ENCODE measurements at places on chromosomes 12 and 14.

- DNase-seq: no peak
Observed at GRCh38 chr12:18981732-18982131, 147.8 kb upstream of the PLEKHA5 start.

DNA sequence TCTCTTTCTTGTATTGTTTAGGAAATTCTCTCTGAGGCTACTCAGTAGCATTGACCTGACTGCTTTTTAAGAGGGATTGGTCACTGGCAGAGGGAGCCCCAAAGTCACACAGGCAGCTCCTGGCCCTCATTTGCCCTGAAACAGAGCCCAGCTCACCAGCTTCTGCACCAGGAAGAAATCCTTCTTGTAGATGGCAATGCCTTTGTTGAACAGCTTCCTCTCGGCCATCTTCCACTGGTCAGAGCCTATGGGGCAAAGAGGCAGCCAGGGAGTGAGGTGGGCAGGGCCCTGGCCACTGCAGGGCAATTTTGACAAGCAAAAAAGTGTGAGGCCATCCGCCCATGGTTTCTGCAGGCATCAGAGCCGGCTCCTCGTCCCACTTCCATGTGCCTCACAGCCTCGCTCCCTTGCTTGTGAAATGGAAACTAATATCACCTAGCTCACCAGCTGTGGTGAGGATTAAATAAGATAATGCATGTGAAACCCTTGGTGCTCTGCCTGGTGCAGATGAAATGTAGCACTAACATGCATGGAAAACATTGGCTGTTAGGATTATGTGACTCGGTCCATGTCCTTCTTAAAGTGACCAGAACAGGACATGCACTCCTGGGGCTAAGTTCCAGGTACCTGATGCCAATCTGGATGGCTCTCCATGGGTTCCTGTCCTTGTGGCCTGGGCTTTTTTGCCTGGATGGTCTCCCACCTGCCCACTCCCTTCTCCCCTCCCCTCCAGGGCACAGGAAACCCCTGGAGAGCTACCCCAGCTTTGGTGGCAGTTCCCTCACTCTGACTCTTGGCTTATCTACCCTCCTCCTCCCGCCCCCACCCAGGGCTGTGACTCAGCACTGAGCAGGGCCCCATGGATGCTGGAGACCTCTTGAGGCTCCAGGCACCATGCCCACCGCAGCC is 11.2 kb upstream of the PNMA1 start:
- no peak for DNase-seq

- no peak for DNase-seq
Observed at GRCh38 chr12:125133616-125134015, 68.4 kb downstream of the AACS start.

- DNase-seq: no peak
Observed at GRCh38 chr12:105622846-105623736, 292.6 kb downstream of the C12orf75 start.

GRCh38 chr12:67045650-67046049 is 223.5 kb upstream of the CAND1 start:
- DNase-seq: no peak

- no peak for DNase-seq
Observed at GRCh38 chr12:66584673-66585072, 94.2 kb downstream of the GRIP1 start.

DNA sequence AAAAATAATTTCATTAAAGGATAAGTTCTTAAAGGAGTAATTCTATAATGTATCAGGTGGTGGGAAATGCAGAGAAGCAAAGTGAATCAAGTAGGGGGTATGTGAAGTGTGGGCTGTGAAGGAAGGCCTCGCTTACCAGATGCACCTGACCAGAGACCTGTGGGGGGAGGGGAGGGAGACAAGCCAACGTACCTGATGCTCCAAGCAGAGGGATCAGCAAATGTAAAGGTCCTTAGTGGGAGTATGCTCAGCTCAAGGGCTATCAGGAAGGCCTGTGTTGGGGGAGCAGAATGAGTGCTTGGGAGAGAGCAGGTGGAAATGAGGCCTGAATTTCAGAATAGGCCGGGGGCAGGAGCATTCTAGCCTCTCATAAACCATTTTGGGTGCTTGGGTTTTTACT is 57.1 kb downstream of the ANO4 start:
- DNase-seq: no peak

DNA sequence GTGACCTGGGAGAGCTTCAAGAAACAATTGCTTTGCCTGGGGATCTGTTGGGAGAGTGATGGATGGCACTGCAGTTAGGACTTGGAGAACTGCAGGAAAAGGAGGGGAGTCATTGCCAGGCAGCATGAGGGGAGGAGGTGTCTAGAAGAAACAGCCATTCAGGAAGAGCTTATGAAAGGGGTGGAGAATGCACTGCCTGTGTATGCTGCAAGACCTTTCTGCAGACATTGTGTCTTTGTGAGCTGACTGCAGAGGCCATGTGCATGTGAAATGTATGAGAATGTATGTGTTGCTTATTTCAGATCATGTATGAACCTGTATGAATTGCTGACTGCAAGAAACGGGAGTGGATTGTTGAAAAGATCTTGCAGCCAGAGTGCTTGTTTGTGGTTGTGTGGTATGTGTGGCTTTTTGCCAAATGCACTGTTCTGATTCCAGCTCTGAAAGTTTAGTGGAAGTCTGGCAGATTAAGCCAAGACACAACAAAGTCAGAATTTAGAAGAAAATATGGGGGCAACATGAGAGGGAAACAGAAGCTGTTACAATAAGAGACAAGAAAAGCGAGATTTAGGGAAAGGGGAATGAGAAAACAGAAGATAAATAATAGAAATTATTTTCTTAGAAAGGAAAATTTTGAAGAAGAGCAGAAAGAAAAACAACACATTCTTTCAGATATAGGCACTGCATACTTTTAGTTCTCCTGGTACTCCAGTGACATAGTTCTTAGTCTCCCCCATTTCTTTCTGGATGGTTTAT is 9.8 kb upstream of the RIMKLB start:
- DNase-seq: no peak

DNA sequence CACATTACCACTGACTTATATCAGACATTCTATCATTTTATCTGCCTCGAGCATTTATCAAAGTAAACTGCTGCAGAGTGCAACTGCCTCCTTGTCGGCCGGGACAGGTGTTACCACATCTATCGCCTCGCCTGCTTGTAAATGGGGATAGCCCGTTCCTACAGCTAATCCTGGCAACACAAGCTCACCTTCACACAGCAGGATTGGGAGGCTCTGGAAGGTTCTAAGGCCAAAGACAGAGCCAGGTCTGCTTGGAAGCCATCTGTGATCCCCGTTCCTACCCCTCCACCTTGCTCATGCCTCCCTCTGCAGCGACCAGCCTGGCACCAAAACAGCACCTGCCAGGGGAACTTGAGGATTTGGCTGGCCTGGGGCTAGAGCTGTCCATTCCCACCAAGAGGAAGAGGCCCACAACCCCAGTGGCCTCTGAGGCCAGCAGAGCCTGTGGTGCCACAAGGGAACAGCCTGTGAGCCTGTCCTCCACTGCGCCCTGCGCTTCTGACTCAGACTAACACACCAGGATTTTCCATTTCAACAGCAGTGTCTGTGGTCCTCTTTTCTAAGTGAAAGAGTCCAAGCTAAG is 114.8 kb upstream of the DIO3 start:
- DNase-seq: no peak

GRCh38 chr12:26028953-26029735 is 70.7 kb downstream of the RASSF8 start:
- DNase-seq: no peak

GRCh38 chr12:116432314-116432750 is 126.8 kb upstream of the MAP1LC3B2 start:
- DNase-seq: no peak

DNA sequence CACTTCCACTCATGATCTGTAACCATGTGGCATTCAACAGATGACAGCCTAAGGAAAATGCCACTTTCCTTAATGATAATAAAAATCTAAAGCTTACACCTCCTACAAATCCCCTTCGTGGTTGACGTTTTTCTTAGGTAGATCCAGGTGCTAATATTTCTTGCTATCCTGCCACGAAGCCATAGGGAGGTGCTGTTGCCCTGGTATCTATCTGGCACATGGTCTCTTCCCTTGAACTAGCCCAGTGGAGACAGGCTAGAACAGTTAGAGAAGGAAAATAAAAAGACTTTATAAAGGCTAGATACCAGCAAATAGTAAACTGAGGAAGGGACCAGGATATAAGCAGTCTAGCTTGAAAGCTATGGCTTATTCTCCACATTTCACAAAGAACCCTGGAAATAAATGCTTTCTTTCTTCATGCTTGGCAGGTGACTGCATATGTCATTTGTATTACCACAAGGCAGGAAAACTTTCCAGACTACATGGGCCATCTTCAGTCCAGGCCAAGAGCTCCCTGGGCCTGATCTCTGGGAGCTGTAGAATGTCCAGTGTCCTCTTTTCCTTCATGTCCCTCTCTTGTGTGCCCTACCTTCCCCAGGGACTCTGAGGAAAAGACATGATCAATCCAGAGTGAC is 15.3 kb downstream of the SPIC start:
- DNase-seq: no peak

DNA sequence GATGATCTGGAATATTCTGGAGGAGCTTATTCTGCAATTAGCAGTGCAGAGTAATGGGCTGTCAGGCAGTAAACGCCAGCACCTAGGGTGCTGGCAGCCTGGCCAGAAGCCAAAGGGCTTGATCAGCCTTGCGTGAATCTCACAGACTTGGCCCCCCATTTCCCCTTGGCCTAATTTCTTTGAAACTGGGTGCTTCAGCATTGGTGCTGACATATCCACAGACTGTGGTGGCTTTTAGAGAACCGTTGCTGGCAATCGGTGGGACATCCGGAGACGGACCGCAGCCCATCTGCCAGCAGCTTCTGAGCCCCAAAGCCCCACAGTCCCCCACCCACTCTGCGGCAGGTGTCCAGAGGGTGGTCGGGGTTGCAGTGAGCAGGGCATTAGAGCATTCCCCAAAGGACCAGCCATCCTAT is 157.1 kb downstream of the CALM1 start:
- no peak for DNase-seq

GRCh38 chr14:60510254-60510950 is 1.5 kb downstream of the SIX6 start:
- no peak for DNase-seq

- DNase-seq: no peak
Observed at GRCh38 chr14:20732979-20733635, 12.6 kb upstream of the EDDM3A start.

DNA sequence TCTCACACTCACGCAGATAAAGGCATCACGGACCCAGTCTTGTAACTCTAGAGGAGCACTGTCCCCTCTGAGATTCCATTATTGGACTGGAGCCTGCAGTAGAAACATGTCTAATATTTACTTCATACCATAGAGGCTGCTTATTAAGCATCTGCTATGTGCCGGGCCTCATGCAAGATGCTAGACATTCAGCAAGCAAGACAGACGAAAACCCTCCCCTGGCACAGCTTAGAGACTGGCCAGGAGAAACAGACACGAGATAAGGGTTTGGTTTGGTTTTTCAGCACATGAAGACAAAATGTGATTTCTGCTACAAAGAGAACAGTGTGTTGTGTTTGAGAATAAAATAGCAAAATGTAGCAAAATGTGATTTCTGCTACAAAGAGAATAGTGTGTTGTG is 719.2 kb downstream of the MED13L start:
- no peak for DNase-seq

DNA sequence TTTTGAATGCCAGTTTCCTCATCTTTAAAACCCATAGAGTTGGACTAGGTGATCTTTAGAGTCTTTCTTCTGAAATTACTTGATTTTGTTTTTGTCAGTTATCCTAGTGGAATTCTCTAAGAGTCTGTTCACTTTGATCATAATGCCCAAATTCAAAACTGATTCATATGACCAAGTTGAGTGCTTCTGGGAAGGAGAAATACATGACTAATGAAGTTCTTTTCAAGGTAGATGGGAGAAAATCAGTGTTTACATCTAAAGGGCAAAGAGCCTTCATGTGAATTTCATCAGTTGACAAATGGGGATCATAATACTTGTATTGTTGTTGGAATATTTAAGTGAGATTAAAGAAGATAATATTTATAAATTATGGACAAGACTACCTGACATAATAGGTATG is 53.2 kb downstream of the ERC1 start:
- no peak for DNase-seq
